ENCODE measurements at places on chromosomes 2 and 18.

DNA sequence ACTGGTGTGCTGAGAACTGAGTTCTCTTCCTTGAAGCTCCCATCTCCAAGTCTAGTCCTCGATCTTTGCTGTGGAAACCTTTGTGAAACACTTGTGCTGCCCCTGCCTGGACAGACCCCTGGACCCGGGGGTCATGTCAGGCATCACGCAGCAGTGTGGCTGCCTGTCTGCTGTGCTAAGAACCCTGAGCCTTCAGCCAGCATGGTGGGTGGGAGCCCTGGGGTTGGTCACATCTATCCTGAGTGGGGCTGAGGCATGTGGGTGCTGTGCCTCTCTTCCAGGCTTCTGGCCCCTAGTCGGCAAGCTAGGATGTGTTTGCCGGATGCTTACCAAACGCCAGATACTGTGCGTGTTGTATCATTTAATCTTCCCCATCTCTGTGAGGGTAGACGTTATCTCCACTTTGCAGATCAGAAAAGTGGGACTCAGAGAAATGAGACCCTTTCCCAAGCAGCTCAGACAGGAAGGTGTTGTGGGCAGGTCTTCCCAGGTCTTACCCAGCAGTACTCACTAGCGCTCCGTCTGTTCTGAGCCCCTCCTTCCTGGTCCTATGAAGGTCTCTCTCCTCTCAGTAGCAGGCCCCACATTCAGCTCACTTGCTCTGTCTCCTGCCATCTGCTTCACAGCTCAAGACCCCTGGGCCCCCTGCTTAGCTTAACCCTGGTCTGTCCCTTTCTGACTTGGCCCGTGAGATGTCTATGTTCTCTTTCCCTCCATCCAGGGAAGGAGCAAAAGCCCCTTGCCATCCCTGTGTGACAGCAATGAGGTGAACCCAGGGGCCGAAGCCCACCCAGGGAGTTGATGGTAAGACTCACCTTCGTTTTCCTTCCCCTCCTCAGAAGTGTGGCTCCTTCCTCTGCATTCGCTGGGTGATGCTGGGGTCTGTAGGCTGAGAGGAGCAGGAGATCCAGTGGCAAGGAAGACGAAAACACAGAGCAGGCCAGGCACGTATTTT is 242.8 kb downstream of the FAM210A start:
- no peak for DNase-seq

DNA sequence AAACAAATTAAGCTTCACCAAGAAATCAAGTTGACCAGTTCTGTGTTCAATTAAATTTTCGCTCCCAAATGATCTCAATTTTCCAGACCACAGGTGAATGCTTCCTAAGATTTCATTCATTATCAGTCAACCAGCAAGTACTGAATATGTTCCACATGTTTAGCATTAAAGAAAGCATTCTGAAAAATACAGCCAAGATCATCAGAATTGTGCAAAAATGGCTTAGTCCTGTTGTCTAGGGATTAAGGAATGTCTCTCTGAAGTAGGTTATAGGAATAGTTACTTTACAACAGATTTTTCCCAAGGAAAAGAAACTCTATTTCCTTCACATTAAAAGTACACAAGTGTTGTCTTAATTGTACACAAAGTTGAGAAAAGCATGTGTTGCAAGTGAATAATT is 69.2 kb downstream of the NRXN1 start:
- DNase-seq, result no peak

- DNase-seq, result no peak
These were observed 496.7 kb downstream of the EIPR1 start for GRCh38 chr2:2880938-2881337.

DNA sequence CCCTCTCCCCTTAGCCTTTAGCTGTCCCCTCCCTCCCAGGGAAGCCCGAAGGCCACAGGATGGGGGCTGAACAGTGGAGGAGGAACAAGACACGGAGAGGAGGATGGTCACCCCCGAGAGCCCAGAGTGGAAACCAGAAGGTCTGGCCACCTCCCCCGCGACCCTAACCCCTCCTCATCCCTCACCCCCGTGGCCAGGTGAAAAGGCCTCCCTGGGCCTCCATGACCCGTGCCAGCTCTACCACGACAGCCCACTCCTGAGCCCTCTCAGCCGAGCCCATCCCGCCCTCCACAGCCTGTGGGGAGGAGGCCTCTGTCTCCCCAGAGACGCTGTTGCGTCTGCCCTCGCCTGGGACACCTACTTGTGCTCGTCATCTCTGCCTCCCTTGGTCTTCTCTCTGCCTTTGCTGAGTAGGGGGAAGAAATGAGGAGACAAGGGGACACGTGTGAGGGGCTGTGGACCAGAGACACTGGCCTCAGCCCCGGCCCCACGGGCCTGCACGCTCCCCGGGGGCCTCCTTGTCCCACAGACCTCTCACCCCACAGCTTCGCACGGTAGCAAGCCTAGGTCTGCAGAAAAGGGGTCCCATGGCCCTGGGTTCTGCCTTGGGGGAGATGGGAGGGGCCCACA is 32.5 kb upstream of the OTOF start:
- no peak for DNase-seq

GRCh38 chr2:21047141-21048009 is 3.5 kb upstream of the APOB start:
- no peak for DNase-seq

DNA sequence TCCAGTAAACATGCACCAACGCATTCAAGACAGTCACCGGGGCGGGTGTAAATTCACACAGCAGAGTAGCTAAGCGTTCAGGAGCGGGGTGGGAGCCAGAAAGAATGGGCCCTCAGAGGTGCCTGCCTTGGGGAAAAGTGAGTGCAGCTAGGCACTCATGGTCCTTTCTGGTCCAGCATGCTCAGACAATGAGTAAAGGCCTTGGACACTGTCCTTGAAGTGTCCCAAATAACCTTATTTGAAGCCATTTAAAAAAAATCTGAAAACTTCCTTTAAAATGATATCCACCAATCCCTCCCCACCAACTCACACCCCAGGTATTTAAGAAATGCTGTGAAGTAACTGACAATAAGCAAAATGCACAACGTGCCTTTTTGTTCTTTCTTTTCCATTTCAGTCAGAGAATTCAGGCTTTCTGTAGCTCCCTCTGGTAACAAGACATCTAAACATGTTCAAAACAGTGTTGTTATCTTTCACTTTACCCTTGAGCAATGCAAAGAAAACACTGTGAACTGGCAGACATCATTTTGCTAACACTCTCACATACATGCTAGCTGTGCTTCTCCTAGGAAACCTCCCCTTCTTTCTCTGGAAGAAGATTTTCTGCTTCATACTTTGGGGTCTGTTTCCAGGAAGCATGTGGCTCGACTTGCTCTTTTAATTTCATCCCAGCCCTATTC is 445.1 kb upstream of the SPRED2 start:
- DNase-seq, result no peak

GRCh38 chr2:212863185-212863588 is 288.2 kb downstream of the IKZF2 start:
- DNase-seq, result peak; percentile 0

DNA sequence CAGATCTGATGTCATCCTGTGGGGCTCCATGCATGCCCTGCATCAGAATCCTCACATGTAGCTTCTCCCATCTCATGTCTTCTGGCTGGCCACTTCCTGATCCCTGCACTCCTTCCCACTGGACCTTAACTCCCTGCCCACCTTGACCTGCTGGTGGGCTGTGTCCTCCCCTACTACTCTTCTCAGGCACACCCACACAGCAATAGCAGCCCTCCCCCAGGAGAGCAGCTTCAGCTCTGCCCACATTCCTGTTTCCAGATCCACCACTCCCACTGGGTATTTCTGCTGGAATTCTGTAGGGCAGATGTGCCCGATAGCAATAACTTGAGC is 137.0 kb upstream of the HS6ST1 start:
- no peak for DNase-seq

DNA sequence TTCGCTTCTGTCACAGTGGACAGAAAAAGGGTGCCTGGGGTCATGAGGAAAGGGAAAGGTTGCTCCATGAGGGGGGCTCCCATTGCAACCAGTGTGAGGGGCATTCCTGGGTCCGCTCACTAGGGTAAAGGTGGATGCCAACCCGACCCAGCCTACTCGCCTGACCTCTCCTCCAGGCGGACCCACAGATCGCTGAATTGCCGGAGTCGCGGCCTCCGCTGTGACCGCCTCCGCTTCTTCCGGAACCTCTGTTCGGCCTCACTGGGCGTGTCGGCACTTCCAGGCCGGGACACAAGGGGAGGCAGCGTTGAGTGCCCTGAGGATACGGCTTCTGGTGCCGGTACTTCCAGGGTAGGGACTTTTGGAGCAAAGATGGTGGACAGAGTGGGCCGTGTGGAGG is 57.1 kb downstream of the TRABD2A start:
- DNase-seq, result no peak

GRCh38 chr2:148493822-148494563 is 150.6 kb upstream of the EPC2 start:
- no peak for DNase-seq

GRCh38 chr2:75555701-75556100 is 5.0 kb downstream of the EVA1A start:
- no peak for DNase-seq

- DNase-seq, result no peak
These were observed 92.1 kb upstream of the CREB1 start for GRCh38 chr2:207437524-207438143.

GRCh38 chr18:10432781-10433180 is 21.7 kb upstream of the APCDD1 start:
- DNase-seq, result no peak

GRCh38 chr2:20634507-20635112 is 16.3 kb downstream of the HS1BP3 start:
- no peak for DNase-seq

- no peak for DNase-seq
These were observed 575.3 kb upstream of the RAB6C start for GRCh38 chr2:129404000-129404685.

GRCh38 chr2:200356857-200357384 is 50.4 kb downstream of the SPATS2L start:
- DNase-seq, result no peak

- DNase-seq, result no peak
These were observed 31.0 kb downstream of the CENPA start for GRCh38 chr2:26816893-26817292.

DNA sequence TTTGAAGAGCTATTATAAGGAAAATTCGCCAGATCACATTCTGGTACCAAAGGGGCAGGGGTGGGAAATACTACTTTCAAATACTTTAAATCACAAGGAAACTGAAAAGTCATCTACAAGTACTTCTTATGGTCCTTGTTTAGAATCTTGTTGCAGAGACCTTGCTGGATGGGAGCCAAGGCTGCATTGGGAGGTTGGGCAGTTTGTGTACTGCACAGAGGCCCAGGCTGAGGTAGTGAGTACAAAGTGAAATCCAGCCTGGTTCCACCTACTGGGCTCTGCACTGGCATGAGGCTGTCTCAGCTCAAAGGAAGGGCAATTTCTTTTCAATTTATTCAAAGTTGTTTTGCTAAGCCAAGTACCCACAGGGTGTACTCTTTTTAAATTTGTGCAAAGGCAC is 140.3 kb upstream of the DLX2 start:
- no peak for DNase-seq

- no peak for DNase-seq
These were observed 2.0 kb downstream of the SLC14A2 start for GRCh38 chr18:45617284-45617683.

DNA sequence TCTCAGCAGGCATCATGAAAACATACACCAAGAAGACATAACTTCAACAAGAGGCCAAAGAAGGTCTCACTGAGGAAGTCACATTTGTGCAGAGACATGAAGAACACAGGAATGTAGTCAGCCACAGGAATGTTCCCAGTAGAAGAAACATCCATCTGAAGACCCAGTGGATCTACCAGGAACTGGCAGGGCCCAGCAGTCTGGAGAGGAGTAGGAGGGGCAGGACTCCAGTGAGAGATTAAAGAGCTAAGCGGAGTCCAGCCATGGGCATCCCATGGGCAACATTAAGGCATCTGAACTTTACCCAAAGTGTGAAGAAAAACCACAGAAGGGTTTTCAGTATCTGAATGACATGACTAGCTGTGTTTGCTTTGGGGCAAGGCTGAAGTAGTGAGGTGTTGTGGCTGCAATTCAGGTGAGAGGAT is 103.1 kb downstream of the UPP2 start:
- no peak for DNase-seq

GRCh38 chr2:191739194-191739593 is 61.3 kb downstream of the NABP1 start:
- DNase-seq, result no peak
